ENCODE measurements at places on chromosomes 1 and 21.

DNA sequence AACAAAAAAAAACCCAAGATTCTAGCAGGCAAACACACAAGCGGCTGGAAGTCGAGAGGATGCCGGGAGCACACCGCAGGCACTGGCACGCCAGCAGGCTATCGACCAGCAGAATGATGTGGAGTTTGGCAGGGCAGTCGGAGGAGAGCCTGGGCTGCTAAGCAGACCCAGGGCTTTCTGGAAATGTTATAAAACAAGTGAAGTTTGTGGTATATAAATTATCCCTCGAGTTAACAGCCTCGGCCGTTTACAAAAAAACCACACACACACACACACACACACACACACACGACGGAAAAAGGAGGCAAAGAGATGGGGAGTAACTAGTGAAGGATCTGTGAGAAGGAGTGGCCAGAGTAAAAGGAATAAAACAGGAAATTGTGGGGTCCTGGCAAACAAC, 87.2 kb upstream of the IVNS1ABP start:
- no peak for DNase-seq

GRCh38 chr1:13756557-13757315, 56.7 kb downstream of the PRDM2 start:
- DNase-seq = no peak

DNA sequence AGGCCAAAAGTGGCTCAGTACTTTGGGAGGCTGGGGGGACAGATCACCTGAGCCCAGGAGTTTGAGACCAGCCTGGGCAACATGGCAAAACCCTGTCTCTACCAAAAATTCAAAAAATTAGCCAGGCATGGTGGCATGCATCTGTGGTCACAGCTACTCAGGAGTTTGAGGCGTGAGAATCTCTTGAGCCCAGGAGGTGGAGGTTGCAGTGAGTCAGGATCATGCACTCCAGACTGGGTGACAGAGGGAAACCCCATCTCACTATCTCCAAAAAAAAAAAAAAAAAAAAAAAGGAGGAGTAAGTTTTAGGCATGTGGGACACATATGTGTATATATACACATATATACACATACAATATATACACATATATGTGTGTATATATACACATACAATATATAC, 165.3 kb upstream of the DPYD start:
- DNase-seq = no peak

DNA sequence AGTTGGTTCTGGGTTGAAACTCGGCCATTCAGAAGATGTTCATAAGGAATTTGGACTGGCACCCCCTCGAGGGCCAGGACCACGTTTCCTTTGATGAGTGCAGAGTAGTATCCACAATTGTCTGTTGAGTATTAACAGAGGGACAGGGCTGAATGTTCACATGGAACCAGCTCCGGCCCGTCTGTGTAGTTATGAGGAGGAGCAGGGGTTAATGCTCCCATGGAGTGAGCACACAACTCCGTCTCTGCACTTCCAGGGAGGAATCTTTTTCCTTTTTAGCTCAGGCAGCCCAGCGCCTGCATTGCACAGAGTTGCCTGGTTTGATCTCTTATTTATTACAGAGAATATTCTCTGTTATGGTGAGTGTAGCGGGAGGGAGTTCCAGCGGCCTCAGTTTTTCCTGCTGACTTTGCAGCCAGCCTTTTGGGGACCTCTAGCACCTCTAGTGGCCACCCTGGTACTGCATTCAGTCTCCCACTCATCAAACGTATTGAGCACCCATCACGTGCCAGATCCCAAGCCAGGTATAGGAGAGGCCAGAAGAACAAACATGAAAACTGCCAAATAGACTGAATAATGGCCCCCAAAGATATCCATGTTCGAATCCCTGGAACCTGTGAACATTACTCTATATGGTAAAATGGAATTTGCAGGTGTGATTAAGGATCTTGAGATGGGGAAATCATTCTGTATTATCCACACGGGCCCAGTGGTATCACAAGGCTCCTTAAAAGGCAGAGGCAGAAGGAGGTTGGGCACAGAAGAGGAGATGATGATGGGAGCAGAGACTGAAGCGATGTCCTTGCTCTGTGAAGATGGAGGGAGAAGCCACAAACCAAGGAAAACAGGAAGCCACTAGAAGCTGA, 167.7 kb upstream of the CSF3R start:
- peak; percentile 49 for DNase-seq

- no peak for DNase-seq
Measured at GRCh38 chr1:171883849-171884248, 42.6 kb downstream of the DNM3 start.

GRCh38 chr1:8597455-8597854, 220.0 kb downstream of the RERE start:
- DNase-seq = no peak

GRCh38 chr1:226134170-226135058, 52.1 kb downstream of the ACBD3 start:
- no peak for DNase-seq

- no peak for DNase-seq
Measured at GRCh38 chr1:182829285-182829932, 9.7 kb upstream of the DHX9 start.

Data from HuH-7.5 (cell line).